ENCODE measurements at places on chromosomes 4 and X.

DNA sequence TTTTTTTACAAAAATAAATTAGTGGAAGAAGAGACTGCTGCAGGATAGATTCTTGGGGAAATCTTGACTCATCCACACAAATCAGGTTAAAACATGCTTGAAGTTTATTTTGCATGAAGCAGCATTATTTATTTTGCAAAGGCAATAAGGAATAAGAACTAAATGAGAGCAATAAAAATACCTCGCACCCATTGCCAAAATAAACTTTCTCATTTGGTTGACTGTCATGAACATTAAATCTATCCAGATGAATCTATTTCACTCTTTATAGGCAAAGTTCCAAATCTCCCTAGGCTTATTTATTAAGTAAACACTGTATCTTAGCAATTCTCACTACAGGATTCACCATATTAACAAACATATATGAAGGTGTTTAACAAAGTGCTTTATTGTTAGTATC lies 58.9 kb downstream of the HOPX start:
- no peak for DNase-seq

DNA sequence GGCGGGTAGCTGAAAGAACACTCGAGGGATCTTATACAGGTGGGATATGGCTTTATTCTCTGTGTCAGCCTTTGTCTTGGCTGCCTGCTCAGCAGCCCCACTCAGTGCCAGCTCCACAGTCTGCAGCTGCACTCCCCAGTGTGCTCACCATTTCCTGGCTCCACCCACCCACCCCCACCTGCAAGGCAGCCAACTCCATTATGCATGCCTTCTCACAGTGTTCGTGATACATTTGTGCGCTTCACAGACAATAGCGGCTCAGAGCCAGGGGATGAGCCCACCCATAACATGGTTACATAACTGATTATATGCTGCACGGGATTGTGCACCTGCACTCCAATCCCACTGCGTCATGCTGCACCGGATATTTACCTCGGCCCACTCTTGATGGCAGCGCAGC lies 8.8 kb upstream of the TMEM128 start:
- no peak for DNase-seq

- no peak for DNase-seq
These were observed 20.1 kb downstream of the ETNPPL start for GRCh38 chr4:108742451-108743420.

DNA sequence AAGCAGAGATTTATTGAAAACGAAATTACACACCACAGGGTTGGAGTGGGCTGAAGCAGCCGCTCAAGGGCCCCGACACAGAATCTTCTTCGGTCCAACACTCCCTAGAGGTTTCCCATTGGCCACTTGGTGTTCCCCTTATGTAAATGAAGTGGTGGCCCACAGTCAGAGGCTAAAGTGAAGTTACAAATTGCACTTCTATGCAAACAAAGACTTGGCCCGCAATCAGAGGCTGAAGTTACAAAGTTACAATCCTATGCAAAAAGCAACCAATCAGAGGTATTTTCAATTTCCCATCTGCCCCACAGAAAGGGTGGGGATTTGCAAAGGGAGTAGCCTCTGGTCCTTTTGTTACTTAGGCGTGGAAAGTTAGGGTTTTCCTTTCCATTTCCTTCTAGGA lies 35.7 kb upstream of the SLC25A43 start:
- DNase-seq = no peak

DNA sequence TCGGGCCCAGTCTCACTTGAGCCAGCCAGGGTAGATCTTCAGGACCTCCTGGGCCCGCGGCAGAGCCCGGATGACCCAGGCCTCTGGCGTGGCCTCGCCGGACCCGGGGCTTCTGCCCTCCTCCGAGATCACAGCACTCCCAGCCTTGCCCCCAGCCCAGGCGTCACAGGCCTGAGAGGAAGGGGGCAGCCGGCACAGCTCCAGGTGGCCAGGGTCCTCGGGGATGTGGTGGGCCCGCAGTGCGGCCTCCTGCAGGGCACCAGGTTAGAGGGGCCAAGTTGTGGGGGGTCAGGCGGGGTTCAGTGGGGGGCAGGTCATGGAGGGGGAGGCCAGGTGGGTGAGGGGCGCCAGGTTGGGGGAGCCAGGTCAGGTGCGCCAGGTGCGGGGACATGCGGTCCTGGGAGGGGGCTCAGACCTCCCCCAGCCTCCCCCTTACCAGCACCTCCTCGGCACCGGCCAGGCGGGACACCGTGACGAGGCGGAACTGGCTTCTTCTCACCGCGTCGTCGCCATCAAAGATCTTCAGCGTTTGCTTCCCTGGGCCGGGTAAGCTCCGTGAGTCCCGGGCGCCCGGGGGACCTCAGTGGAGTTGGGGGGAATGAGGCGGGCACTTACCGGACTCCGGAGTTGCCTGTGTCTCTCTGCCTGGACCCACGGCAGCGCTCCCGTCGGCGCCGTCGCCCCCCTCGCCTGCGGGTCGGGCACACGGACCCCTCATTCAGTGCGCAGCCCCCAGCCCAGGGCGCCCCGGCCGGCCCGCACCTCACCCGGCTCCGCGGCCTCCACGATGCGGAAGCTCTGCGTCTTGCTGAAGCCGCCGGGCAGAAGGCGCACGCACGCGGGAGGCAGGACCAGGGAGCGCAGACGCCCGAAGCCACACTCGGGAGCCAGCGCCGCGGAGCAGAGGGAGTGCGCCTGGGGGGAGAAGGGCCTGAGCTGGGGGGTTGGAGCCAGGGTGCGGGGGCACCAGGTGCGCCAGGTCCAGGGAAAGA lies 6.0 kb downstream of the DGKQ start:
- DNase-seq = no peak

- no peak for DNase-seq
These were observed 27.7 kb downstream of the FNIP2 start for GRCh38 chr4:158796370-158797140.

DNA sequence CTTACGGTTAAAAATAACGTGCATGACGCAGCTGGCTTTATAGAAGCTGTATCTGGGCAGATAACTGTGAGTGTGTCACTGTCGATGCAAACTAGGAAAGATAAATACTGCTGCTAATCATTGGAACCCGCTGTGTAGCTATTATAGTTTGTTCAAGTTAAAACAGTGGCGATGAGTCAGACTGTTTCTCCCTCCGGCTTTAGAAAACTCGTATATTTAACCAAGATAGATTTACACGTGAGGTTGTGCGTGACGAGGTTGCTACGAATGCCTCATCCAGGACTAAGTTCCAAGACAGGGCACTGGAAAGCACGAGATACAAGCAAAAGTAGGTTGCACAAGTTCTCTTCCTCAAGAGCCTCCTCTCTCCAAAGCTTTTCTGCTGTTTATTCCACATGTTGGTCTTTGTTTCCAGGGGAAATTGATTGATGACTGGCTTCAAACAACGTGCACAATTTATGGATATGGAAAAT lies 270.7 kb downstream of the FBXW7 start:
- DNase-seq = no peak

DNA sequence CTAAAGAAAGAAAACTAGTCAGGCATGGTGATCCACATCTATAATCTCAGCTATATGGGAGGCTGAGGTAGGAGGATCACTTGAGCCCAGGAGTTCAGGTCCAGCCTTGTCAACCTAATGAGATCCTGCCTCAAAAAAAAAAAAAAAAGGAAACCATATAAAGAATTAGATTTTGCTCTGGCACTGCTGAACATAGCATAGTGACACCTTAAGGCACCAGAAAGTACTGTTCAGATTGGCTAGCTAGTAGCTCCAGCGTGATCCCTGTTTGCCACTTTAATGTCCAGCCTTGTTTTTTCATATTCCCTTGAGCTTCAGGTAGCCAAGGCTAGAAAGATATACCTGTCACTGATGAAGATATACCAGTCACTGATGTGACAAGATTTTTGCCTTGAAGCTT lies 34.1 kb downstream of the EXOC1 start:
- DNase-seq = no peak

- DNase-seq = no peak
These were observed 126.7 kb upstream of the STX18 start for GRCh38 chr4:4668355-4669210.

- no peak for DNase-seq
These were observed 10.6 kb downstream of the UGT2B4 start for GRCh38 chr4:69485130-69485529.

GRCh38 chr4:165449333-165449732 lies 70.5 kb downstream of the CPE start:
- no peak for DNase-seq

GRCh38 chrX:85379174-85379907 lies at the start of gene POF1B:
TSS of gene POF1B (minus strand) at chrX:85379665. CDS start at chrX:85379454, 211 bp downstream.
- DNase-seq = no peak

DNA sequence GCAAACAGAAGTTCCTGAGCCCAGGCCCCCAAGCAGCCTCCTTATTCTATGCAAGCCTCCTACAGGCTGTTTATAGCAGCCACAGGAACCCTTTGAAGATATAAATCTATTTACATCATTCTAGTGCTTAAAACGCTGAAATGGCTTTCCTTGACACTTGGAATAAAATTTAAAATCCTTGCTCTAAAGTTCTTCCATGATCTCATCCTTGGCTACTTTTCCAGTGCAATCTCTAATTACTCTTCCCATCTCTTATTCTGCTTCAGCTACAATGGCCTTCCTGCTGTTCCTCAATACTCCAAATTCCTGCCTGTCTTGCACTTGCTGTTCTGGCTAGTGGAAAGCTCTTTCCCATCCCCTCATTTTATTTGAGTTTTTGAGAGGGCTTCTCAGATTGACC lies 634.2 kb upstream of the NR3C2 start:
- DNase-seq = no peak

- peak; percentile 60 for DNase-seq
These were observed 10.1 kb downstream of the DLG3 start for GRCh38 chrX:70454441-70455365.

DNA sequence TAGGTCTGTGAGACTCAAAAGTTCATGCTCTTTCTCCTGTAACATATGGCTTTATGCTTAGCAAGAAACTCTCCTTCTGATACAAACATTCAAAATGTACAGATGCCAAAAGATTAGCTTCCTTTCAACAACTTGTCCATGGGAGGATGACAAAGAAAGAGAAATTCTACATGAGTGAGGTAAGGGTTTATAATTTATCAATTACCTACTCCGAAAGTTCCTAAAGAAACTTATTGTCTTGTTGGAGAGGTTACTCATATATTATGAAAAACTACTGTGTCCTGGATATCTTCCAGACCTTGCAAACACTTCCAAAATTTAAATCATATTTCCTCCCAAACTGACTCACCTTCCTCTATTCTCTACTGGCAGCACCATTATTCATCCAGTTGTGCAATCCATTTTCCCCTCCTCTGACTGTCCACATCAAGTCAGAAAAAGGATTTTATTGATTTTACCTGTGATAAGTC lies 65.1 kb downstream of the ENPEP start:
- DNase-seq = no peak

- peak; percentile 28 for DNase-seq
These were observed 2.4 kb downstream of the LONRF3 start for GRCh38 chrX:118976599-118977340.

Measured in stimulated activated CD4-positive, alpha-beta T cell treated with anti-CD3 and anti-CD28 coated beads, Interleukin-4, amount 100 ng/mL, for 24 hours (primary cell).